ENCODE measurements at places on chromosomes 5 and 9.

GRCh38 chr5:75052192-75053053 is at the start of gene GCNT4:
Gene GCNT4, minus strand, starts transcription at chr5:75052558. Its CDS starts 22,521 bp downstream, at chr5:75030037.
- peak; percentile 24 for DNase-seq

GRCh38 chr9:125241863-125242739 is 958 bp upstream of the HSPA5 start:
- no peak for DNase-seq

GRCh38 chr5:138884554-138884953 is 9.4 kb upstream of the LRRTM2 start:
- DNase-seq: no peak

DNA sequence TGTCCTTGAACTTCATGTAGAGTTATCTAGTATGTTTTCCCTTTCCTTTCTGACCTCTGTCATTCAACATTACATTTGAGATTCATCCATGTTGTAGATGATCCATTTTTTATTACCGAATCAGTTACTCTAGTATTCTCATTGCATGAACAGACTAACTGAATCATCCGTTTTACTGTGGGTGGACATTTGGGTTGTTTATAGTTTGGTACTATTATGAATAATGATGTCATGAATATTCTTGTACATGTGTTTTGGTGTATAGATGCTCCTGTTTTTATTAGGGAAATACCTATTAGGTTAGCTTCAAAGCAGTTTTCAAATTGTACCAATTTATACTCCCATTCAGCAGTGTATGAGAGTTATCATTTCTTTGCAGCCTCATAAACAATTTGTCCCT is 94.3 kb upstream of the NIPAL4 start:
- DNase-seq: no peak

DNA sequence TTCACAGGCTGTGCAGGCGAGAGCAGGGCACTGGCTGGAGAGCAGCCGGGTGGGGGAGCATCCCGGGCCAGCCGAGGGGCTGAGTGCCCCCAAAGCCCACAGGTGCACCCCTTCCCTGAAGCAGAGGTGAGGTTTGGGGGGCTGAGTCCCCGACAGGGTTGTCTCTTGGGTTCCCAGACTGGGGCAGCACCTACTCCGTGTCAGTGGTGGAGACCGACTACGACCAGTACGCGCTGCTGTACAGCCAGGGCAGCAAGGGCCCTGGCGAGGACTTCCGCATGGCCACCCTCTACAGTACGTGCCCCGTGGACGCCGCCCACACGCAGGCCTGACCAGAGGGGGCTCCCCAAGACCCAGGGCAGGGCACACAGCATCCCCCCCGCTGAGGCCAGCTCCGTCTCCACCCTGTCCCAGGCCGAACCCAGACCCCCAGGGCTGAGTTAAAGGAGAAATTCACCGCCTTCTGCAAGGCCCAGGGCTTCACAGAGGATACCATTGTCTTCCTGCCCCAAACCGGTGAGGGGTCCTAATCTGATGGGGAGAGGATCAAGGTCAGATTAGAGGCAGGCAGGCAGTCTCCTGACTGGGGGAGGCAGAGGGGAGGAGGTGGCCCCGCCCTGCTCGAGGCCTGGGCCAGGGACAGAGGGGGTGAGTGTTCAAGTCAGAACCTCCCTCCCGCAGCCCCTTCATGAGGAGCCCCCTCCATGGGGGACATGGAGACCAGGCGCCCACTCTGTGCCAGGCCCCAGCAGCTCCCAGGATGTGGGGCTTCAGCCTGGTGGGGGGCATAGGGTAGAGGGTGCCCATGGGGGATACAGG is 2.7 kb downstream of the PTGDS start:
- DNase-seq: no peak

- no peak for DNase-seq
Measured at GRCh38 chr5:174521449-174521848, 202.9 kb upstream of the MSX2 start.

DNA sequence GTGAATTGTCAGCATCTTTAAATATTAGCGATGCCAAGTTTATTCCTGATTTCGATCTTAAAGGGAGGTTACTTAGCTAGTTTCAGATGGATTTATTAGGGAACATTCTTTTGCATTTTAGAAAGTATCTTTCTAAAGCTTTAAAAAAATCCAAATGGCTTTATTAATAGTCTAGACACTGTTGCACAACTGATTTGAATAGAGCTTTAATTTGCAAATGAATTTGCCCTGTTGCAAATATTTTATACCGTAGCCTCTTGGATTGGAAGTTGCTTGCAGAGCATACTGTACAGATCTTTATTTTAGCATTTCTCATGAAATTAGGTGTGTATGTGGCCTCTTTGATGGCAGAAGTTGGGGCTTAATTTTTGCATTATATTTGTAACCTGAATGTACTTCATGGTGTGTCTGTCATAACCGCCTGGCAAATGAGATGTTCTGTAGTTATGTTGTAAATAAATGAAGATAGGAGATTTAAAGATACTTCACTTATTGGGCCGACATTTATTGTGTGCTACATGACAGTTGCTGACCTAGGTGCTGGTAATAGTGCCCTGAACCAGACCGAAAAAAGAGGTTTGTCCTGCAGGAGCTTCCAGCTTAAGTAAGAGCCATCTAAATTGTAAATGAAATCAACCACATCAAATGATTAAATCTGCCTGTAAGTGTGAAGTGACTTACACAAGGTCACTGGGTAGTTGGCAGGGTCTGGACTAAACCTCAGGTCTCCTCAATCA is 1.8 kb downstream of the TCERG1 start:
- no peak for DNase-seq

DNA sequence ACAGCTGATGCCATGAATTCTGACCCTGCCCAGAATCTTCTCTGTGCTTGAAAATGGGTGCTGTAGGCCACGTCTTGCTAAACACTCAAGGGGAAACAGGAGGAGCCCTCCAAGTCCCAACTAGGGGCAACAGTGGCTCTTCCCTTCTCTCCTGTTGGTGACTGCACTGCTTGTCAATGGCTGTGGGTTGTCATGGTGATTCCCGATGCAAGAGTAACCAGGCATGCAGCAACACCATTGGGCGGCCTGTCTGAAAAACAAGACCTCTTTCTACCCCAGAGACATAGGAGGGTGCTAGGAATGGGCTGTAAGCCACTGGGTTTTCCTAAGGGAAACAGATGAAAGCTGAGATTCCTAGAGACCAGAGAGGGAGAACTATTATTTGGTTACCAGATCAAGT is 201.7 kb upstream of the PANK3 start:
- no peak for DNase-seq
